A549 treated with CORT108297 at 1 μM for 4 hours (cell line): ENCODE measurements at places on chromosomes 11 and 22. TPM values are rescaled to one million over a fixed set of nuclear protein-coding genes. Genes with fewer than 3 reads are reported as not detected.

Gene CFAP300
- total RNA-seq, result 4.9 to 6.9 TPM (median 6.1 TPM) in 5 replicates

Gene DDTL
- 1.5 to 2.1 TPM (median 1.9 TPM) in 5 replicates for total RNA-seq

Gene ANGPTL5
- total RNA-seq, result 0.05 TPM in 2 of 5 replicates, not detected in the others

Gene MS4A6A
- total RNA-seq, result not detected in 5 replicates

Gene FANCF
- total RNA-seq, result 6.1 to 8.5 TPM (median 8.3 TPM) in 5 replicates

Gene BAD
- total RNA-seq, result 74.5 to 102 TPM (median 92.9 TPM) in 5 replicates

Gene ROM1
- 3.3 to 5.0 TPM (median 3.6 TPM) in 5 replicates for total RNA-seq

Gene SSRP1
- total RNA-seq, result 211 to 261 TPM (median 224 TPM) in 5 replicates

Gene GAB4
- total RNA-seq, result not detected in 5 replicates

Gene LDHAL6A
- not detected in 5 replicates for total RNA-seq

Gene KREMEN1
- total RNA-seq, result 2.5 to 4.6 TPM (median 3.5 TPM) in 5 replicates

Gene ARHGAP1
- total RNA-seq, result 55.2 to 60.4 TPM (median 57.5 TPM) in 5 replicates

Gene ADAMTS15
- total RNA-seq, result 7.4 to 11.8 TPM (median 9.6 TPM) in 5 replicates

Gene DBX1
- not detected in 5 replicates for total RNA-seq

Gene NLRX1
- total RNA-seq, result 8.8 to 13.9 TPM (median 11.5 TPM) in 5 replicates

Gene CELSR1
- 23.0 to 28.8 TPM (median 28.0 TPM) in 5 replicates for total RNA-seq

Gene PGA4
- total RNA-seq, result 0.06 TPM in 1 of 5 replicates, not detected in the others

Gene WNT11
- total RNA-seq, result 0.83 to 1.6 TPM (median 1.2 TPM) in 5 replicates
